ENCODE measurements at places on chromosomes 12 and 14.

- no peak for DNase-seq
These were observed 97.2 kb downstream of the FBXL14 start for GRCh38 chr12:1497161-1497560.

- DNase-seq, result no peak
These were observed 114.0 kb downstream of the MSRB3 start for GRCh38 chr12:65392491-65392890.

DNA sequence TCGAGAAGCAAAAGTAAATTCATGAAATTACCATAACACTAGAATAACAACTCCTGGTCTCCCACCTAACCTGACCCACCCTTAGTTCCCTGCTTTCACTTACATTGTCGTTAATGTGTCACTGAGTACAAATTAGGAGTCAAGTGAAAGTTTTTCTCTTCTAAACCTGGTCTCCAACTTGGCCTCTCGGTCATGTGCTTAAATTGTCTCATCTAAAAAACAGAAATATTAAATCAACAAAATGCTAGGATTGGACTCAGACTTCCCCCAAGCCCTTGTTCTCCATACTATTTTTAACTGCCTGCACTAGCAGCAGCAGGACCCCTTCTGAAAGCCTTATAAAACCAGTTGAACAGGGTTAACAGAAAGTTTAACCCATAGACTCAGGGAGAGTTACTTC is 1.8 kb upstream of the BTG1 start:
- no peak for DNase-seq

- DNase-seq, result no peak
These were observed 25.1 kb downstream of the PXN start for GRCh38 chr12:120240495-120240833.

DNA sequence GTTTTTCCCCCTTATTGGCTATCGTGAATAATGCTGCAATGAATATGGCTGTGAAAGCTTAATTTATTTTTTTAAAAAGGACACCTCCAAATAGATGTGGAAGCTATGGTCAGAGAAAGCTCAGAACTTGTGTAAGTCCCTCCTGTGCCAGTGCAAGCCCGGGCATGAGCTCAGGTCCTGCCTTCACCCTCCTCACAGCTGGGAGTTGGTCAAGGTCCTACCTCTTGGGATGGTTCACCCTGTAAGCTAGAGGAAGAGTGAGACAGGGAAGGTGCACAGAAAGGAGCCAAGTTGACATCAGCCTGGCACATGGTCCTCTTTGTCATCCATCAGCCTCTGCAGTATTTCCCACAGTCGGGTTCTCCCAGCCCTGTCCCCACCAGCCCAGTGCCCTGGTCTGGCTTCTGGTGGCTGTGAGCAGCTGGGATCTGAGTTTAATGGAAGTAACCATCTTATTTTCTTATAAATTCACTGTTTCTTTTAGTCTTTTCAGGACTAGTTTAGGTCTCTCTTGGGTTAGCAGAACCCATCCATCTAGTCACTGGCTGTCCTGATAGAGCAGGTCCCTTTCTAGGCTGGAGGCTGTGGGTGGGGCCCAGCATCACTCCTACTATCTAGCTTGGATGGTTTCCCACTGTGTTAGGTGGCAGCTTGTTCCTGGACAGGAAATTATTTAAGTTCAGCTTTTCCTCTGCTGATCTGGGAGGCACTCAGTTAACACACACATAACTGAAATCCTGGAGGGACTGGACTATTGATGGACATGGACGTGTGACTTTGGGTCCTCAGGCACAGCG is 11.8 kb upstream of the PLEKHG3 start:
- DNase-seq, result no peak
